Stimulated activated CD4-positive, alpha-beta T cell treated with anti-CD3 and anti-CD28 coated beads, Interleukin-1b, Interleukin-23, amount 100 ng/mL, for 24 hours (primary cell): ENCODE measurements at places on chromosomes 6 and 20.

DNA sequence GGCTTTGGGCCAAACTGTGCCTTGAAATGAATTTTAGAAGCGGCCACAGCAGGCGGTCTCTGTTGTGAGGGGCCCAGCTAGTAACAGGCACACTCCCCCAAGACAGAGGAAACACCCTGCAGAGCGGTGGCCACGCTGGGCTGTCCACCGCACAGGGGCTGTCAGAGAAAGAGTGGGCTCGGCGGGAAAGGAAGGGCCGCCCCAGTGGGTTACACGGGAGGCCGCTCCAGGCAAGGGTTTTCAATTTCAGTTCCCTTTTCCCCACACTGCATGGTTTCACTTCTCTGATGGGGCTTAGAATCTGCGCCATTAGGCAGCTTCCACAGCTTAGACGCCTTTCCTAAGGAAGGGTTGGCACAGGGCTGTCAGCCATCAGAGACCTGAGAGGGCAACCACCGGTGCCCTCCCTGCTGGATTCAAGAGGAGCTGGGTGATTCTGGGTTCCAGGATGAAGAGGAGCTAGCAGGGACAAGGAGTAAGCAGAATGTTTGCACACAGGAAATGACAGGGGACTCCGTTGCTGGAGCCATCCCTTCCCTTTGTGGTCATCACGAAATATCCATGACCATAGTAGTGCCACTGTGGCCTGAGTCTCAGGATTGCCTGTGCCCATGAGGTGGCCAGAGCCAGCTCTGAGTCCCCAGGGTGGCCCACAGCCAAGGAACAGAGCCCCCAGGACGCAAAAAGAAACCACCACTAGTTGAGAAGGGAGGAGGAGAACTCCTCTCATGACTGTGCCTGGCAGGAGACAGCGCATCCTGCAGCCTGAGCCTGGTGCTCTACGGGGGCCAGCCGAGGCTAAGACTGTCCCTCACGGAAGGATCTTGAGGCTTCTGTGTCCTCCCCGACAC is 282.7 kb downstream of the NRN1 start:
- no peak for DNase-seq

DNA sequence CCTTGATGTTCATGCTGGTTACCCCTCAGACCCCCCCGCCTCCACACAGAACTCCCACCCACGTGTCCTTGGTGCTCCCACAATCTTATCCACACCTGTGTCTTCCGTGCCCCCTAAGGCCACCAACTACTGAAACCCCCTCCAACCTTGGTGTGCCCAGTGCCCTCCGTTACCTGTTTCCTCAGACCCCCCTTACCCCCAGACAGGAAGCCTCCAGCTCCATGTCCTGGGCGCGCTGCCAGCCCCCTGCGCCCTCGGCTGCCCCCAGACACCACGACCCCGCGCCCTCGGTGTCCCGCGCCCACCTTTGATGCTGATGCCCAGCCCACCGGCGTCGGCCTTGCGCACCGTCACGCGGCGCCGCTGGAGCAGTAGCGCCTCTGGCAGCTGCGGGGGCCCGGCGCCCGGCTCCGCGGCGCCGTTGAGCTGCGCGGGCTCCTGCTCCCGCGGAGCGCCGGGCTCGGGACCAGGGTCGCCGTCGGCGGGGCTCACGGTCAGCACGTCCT is 504 bp downstream of the SNTA1 start:
- DNase-seq, result no peak

GRCh38 chr6:44074439-44074812 is 52.8 kb downstream of the MRPL14 start:
- peak; percentile 37 for DNase-seq

DNA sequence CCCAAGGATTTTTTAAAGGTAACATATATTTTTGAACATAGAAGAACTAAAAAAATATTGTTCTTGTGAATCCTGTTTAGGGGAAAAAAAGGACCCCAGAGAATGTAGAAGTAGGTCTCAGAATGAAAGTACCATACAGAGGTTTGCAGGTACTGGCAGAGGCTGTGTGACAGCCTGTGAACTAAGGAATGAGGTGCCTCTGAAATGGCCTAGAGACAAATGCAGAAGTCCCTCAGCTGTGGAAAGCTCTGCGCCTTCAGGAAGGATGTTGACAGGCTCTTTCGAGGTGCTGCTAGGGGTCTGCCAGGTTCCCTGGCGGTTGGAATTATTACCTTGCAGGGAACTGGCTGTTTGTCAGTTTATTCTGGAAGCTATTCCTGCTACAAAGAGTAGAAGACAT is 8.6 kb upstream of the TUBB2B start:
- no peak for DNase-seq

DNA sequence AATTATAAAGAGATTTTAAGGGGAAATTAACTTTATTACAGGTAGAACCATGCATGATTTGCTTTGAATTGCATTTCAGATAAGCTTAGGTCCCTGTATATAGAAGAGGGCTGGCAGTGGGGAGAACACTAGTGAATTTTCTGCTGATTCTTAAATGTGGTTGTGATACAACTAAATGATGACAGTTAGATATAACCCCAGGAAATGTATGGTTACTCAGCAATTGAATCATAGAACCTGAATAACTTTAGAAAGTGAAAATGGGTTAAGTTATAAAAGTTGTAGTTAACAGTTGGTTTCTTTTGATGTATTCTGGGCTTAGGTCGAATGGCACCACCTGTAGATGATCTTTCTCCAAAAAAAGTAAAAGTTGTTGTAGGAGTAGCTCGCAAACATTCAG is 70.1 kb downstream of the PHF3 start:
- DNase-seq, result no peak

GRCh38 chr6:159180001-159180400 is 10.8 kb downstream of the FNDC1 start:
- no peak for DNase-seq

DNA sequence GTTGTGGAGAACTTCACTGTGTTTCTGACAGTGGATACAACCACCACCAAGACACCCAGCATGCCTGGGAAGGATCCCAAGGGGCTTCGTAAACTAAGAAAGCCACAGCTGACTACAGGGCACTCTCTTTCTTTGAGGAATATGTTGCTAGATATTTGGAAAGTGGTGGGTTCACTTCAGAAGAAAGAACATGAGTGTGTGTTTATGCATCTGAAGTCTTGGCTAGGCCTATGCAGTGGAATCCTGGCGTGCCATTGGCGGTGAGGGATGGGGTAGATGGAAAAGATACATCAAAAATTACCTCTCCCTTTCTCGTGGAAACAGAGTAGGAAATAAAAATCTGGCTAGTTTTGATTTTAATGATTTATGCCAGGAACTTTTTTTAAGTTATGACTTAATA is 187.7 kb downstream of the PDE7B start:
- no peak for DNase-seq

GRCh38 chr6:156336089-156336488 is 441.1 kb upstream of the ARID1B start:
- no peak for DNase-seq

GRCh38 chr6:37027036-37027720 is 21.7 kb downstream of the FGD2 start:
- no peak for DNase-seq

GRCh38 chr20:62816884-62817873 is at the start of gene COL9A3:
Gene COL9A3 (plus strand): TSS chr20:62817050. CDS start chr20:62817065, 15 bp downstream.
- DNase-seq, result no peak

DNA sequence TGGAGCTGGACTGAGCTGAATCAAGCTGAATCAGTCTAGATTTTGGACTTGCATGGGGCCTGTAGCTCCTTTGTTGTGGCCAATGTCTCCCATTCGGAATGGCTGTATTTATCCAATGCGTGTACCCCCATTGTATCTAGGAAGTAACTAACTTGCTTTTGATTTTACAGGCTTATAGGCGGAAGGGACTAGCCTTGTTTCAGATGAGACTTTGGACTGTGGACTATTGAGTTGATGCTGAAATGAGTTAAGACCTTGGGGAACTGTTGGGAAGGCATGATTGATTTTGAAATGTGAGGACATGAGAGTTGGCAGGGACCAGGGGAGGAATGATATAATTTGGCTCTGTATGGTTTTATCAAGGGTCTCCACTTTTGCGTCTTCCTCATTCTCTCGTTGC is 3.0 kb upstream of the TMEM170B start:
- DNase-seq, result no peak

- DNase-seq, result no peak
These were observed 261.9 kb downstream of the CDH26 start for GRCh38 chr20:60219984-60220562.

DNA sequence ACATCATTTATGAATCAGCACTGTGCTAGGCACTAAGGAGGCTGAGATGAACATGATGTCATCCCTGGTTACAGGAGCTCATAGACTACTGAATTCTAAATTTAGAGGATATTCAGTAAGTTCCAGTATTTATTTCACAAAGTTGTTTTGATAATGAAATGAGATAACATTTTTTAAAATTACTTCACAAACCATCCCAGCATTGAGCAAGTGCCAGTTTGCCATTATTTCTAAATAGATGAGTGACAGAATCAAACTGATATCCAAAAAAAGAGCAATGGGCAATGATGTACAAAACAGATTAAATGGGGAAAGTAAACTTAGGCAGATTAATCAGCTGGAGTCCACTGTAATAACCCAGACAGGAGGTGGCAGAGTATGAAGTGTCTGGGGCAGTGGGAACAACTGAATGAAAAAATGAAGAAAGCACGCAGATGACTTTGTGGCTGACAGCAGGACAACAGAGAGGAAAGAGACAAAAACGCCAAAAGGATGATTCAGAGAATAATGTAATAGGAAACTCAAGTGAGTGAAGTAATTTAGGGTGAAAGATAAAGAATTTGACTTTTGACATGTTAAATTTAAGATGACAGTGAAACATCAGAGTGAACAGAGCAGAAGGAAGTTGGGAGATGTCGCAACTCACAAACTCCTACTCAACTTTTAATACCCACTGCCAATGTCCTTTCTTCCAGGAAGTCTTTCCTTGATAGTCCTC is 70.2 kb downstream of the RCAN2 start:
- no peak for DNase-seq

GRCh38 chr6:139944976-139945375 is 570.5 kb upstream of the CITED2 start:
- DNase-seq, result no peak

DNA sequence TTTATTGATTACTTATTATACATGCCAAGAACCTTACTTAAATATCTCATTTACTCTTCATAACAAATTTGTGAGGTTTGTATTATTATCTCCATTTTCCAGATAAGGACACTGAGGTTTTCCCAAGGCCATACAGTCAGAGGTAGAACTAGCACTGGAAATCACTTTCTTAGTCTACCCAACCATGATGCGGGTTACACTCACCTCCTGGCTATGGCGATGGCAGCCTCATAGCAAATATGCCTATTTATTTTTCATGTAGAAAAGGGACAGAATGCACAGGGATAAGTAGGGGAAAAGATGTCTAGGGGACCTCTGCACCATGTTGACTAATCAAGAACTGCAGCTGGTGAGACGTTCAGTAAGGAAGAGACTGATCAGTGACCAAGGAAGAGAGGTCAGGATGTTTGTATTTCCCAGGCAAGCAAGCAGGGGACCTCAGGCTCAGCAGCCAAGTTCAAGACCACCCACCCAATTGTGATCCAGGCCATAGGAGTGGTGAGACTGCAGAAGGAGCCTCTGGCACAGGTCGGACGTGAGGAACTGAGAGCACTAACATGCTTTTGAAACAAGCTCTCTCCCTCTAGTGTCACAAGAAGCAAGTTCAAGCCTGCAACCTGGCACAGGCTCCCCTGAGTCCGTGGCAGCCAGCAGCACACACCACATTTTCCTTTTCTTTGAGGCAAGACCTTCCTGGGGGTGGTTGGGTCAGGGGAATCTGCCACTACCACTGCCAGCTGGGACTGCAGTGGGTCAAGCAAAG is 97.8 kb downstream of the GMPR start:
- DNase-seq, result no peak

GRCh38 chr6:106870069-106870468 is 104.5 kb downstream of the CD24 start:
- no peak for DNase-seq

- DNase-seq, result no peak
These were observed 12.0 kb upstream of the MAPRE1 start for GRCh38 chr20:32807706-32808105.

- no peak for DNase-seq
These were observed 17.8 kb downstream of the GZF1 start for GRCh38 chr20:23379772-23380171.

DNA sequence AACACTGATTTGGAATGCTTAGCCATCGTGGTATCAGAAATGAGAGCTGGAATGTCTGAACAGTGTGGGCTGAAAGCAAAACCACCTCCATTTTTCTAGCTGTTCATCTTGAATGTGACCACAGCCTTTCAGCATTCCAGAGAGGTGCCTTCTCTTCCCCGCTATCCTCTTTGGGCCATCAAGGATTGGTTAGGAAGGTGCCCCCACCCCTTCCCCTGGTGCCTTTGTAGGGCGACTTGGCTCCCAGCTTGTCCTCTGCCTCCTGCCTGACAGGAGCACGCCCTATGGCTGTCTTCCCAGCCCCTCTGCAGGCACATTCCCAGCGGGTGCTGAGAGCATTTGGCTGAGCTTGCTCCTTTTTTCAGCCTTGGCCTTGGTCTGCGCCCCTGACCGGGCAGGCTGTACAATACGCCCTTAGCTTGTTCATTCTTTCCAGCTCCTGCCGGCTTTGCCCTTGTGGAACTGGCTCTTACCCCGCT is 97.5 kb downstream of the ARMC2 start:
- no peak for DNase-seq

GRCh38 chr6:72857791-72858585 is 236.1 kb downstream of the KCNQ5 start:
- no peak for DNase-seq

GRCh38 chr6:121436274-121436857 is 920 bp downstream of the GJA1 start:
- DNase-seq, result no peak

- DNase-seq, result no peak
These were observed 11.9 kb downstream of the VSTM2L start for GRCh38 chr20:37914672-37915433.

GRCh38 chr6:157096522-157096921 is 226.8 kb downstream of the TMEM242 start:
- DNase-seq, result no peak

DNA sequence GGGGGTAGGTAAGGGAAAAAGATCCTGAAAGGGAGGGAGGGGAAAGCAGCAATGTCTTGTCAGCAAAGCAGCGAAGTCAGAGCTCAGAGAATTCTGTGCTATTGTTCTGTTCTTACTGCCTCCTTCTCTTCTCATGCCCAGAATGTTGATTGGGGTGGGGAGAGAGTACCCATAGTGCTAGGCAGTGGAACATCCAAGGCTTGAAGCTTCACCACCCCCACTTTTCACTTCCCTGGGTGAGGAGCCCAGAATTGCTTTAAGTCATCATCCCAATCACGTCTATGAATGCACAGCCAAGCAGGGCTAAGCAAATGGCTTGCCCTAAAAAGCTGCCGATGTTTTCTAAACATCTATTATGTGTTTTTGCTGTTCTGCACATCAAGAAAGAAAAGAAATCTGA is 16.5 kb downstream of the REPS1 start:
- DNase-seq, result no peak
